Right renal cortex interstitium (tissue), 3 donors: ENCODE measurements at places on chromosomes 16 and 17.
A peak's percentile ranks its signal among the peaks of the same experiment; 100 is the strongest.

DNA sequence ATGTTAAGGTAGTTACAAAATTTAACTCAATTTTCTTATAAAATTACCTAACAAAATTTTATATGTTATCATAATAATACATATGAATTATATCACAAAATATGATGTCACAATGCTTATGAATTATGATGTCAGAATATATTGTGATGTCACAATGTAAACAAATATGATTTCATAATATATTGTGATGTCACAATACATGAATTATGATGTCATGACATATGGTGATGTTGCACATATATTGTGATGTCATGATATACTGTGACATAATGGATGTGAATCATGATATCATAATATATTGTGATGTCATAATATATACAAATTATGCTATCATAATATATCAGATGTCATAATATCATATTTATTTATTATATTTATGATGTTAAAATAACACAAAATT is 1879.9 kb downstream of the TP53TG3F start:
- no peak for DNase-seq

DNA sequence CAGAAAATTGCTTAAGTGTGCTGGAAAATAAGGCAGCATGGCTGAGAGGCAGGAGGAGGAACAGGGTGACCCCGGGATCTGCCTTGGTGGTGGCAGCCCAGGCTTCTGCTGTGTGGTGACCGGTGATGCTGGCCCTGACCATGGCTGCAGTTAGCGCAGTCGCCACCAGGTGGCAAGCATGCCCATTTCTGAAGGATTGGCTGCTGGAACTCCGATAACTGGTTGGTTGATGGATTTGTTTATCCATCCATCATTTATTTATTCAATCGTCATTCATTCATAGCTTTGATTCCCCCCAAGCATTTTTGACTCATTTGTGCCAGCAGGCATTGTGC is 29.1 kb upstream of the ITGA3 start:
- peak; percentile 61 for DNase-seq

- no peak for DNase-seq
These were observed 31.2 kb downstream of the PELP1 start for GRCh38 chr17:4672751-4673150.

- DNase-seq: no peak
These were observed 354.6 kb upstream of the CDH11 start for GRCh38 chr16:65476448-65476955.

DNA sequence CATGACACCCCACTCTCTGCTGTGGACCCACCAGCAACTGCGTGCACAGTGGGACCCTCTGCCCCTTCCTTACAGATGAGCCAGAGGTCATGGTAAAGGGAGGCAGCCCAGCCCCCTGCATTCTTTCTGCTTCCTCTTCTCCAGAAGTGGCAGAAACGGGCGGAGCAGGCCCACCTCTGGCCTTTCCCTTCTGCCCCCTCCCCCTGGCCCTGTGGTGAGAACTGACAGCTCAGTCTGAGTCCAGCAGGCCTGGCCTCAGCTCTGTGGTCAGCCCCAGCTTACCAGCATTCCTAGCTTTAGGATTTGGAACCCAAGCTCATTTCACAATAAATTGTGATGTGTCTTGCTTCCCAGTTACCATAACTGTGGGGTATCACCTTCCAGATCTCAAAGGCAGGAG is 4.8 kb upstream of the ANKRD11 start:
- DNase-seq: no peak

- no peak for DNase-seq
These were observed 7.4 kb downstream of the CRISPLD2 start for GRCh38 chr16:84827131-84827574.

GRCh38 chr16:16871196-16871595 is 492.3 kb downstream of the NPIPA7 start:
- DNase-seq: no peak

- DNase-seq: no peak
These were observed 226.6 kb downstream of the SPECC1 start for GRCh38 chr17:20235747-20236146.

DNA sequence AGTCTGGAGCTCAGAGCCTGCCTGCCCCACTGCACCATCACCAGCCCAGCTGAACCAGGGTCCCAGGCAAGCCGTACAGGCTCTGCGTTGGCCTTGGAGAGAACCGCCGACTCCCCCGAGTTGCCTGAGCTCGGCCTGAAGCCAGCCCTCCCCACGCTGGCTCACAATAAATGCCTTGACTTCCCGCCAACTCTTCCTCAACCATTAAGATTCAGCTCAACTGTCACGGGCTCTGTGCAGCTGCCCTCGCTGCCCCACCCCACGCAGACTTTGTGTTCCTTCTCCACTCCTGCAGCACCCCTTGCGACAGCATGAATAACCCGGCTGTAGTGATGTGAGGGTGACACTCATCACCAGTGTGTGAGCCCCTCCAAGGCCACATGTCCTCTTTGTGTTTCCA is 4.8 kb upstream of the QPRT start:
- DNase-seq: no peak

DNA sequence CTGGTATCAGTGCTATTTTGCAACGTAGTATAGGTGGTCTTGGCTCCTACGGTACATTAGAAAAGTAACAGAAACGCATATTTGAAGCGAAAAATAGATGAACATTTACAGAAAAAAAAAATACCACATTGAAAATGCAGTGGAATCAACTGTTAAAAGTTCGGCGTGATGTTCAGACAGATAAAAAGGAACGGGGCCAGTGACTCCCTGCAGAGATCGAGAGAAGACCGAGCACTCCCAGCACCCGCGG is 440 bp upstream of the ZNF778 start:
- no peak for DNase-seq

DNA sequence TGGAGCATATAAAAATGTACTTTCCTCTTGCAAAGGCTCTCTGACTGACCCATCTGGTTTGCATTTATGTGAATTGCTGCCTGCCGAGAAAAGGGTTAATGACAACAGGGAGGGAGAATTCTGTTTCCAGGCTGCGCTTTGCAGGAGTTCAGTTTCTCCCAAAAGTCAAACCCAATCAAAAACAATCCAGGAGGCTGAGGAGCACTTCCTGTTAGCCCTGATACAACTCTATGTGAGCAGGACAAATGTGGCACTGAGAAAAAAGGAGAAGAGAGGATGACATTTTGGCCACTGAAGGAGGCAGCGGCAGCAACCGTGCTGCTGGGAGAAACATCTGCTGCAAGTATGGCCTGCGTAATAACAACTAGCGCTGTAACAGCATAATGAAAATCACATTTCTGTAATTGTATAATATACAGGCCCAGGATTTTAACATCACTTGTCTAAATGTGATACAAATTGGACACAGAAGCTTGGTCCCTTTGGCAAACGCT is 26.8 kb upstream of the ELAC2 start:
- DNase-seq: no peak

GRCh38 chr17:58353389-58353825 is 1.4 kb upstream of the SUPT4H1 start:
- DNase-seq: no peak

DNA sequence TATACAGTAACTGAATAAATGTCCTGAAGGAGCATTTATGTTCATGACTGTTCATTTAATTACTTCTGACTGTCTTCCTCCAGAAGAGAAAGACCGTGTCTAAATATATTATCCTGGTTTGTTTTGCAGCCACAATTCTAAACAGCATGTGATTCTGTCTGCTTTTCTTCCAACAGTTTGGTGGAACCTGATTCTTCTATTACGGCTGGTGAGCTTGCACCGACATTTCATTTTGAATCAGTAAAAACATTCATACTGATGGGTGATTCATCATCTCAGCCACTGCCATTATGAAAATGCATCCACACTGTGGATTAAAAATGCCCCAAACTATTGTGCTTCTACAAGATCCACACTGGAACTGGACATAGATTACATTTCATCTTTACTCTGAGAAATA is 16.9 kb downstream of the KNOP1 start:
- DNase-seq: no peak

GRCh38 chr16:70422543-70422942 is 16.4 kb downstream of the ST3GAL2 start:
- no peak for DNase-seq

DNA sequence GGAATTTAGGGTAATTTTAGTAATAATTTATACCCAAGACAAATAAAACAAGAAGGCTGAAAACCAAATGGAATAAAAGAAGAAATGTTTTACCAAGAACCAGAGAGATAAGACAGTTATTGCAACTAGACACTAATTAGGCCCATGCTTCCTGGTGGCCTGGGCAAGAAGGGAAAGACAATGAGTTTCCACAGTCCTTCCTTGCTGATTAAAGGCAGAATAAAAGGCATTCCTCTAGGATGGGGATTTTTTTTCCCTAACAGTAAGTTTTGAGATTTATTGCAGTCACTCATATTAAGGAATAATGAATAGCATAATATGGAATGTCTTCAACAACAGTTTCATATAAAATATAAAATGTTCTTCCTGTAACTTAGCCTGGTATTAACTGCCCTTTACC is 41.5 kb downstream of the TOM1L2 start:
- no peak for DNase-seq

DNA sequence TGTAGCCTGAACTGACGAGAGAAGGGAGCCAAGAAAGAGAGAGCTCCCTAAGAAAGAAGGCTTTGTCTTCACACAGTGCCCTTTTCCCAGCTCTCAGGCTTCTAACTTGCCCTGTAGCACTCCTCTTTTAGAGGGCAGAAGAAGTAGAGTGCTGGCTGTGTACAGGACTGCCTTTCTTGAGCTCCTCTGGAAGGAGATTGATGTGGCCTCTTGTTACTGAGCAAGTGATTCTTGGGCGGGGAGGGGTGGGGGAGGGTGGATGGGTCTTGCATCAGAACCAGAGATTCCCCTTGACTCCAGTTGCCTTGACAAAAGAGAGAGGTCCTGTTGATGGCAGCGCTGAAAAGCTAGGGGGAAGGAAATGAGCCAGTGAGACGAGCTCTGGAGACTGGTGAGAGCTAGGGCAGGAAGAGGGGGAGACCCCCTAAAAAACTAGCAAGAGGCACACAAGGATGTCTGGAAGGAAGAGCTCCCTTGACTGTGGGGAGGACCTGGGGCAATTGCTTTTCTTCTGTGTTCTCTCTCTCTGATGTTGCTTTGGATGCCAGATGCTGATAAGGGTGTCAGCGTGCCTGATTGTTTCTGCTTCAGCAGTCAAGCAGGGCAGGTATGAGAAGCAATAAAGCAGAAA is 18.4 kb downstream of the GPR179 start:
- DNase-seq: no peak

DNA sequence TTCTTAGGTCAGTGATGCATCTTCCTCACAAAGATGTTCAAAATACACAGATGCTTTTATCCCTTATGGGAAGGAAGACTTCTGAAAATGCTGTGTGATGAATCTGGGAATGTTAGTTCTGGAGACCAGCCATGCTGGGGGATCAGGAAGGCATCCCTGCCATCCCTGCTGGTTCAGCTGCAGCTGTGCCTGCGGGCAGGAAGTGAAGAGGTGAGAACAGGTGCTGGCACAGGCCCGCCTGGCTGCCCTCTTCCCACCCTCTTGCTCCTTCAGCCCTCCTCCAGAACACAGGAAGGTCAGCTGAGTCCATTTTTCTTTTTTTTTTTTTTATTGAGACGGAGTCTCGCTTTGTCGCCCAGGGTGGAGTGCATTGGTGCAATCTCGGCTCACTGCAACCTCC is 15.2 kb downstream of the RAB11FIP3 start:
- no peak for DNase-seq

DNA sequence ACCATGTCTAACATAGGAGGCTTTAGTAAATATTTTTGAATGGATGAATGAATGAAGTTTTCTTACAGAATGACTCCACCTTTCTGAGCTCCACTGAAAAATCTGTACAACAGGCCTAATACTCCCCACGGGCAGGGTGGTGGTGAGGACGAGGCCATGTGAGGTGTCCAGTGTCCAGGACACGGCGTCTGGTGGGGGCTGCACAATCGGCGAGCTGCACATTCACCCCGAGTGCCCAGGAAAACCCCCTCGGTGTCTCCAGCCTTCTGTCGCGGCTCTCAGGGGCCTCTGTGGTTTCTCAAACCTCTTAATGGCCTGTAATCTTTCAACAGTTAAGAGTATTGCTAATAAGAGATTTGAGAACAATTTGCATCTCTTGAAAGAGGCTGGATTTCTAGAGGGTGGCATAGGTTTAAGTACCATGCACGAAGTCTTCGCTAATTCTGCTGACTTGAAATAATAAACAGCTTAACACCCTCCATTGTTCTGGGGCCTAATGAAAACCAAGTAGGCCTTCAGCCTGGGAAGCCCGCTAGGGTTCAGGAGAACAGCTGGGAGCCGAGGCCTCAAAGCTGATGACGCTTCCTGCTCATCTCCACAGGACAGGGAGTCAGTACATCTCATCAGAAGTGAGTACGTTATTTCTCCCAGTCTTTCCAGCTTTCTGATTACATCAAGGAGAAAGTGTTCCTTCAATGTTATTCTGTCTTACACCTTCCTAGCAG is 304.6 kb upstream of the FOXF1 start:
- DNase-seq: no peak

GRCh38 chr17:56819431-56820145 is 14.1 kb downstream of the C17orf67 start:
- peak; percentile 45 for DNase-seq

GRCh38 chr17:8402921-8403536 is 5.4 kb upstream of the RNF222 start:
- DNase-seq: no peak

- no peak for DNase-seq
These were observed 129.5 kb downstream of the ANKRD11 start for GRCh38 chr16:89360760-89361435.

GRCh38 chr17:9204637-9205329 is 183.5 kb downstream of the NTN1 start:
- no peak for DNase-seq

- no peak for DNase-seq
These were observed 64.1 kb downstream of the TIMM22 start for GRCh38 chr17:1060991-1061390.

DNA sequence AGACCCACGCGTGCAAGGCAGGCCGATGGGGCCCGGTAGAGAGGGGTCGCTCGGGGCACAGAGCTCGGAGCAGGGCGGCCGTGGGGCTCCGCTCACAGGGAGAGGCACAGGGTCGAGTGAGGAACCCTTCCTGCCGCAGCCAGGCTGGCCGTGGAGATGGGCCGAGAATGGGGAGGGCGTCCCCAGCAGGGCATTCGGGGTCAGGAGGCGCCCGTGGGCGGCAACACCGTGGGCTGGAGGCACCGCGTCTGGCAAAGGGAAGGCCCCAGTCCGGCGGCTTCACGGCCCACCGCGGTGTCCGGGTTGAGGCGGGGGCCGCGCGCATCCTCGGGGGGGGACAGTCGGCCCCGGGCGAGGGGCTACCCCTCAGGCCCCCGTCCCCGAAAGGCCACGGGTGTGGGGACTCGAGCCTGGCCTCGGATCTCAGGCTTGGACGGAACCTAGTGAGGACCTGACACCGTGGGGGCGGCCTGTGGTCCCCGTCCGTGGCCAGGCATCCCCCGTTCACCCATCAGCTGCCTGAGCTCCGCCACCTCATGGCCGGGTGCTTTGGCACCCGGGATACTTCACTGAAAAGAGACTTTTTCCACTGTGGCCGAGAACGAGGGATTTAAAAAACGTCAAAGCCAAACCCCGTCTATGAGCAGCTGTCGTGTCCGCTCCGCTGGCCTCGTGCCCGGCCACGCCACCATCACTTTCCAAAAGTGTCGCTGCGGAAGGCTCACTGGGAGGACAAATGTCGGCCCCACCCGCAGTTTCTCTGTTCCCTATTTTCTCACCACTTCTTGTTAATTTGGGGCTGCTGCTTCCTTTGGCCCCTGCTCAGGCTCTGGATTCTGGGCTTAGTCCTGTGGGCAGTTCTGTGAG is 73.6 kb downstream of the METRNL start:
- no peak for DNase-seq
